ENCODE measurements at places on chromosomes 3 and 15.
A peak's percentile ranks its signal among the peaks of the same experiment; 100 is the strongest.

- no peak for DNase-seq
Observed at GRCh38 chr15:41559239-41559782, 299 bp downstream of the TYRO3 start.

- DNase-seq, result no peak
Observed at GRCh38 chr3:29083676-29084075, 197.2 kb upstream of the RBMS3 start.

GRCh38 chr3:13801361-13802204, 78.3 kb downstream of the WNT7A start:
- no peak for DNase-seq

- DNase-seq, result no peak
Observed at GRCh38 chr15:90838544-90838943, 29.8 kb upstream of the FURIN start.

GRCh38 chr15:42085236-42085605, 9.1 kb downstream of the PLA2G4D start:
- no peak for DNase-seq

- DNase-seq, result no peak
Observed at GRCh38 chr3:9087831-9088413, 124.7 kb upstream of the RAD18 start.

DNA sequence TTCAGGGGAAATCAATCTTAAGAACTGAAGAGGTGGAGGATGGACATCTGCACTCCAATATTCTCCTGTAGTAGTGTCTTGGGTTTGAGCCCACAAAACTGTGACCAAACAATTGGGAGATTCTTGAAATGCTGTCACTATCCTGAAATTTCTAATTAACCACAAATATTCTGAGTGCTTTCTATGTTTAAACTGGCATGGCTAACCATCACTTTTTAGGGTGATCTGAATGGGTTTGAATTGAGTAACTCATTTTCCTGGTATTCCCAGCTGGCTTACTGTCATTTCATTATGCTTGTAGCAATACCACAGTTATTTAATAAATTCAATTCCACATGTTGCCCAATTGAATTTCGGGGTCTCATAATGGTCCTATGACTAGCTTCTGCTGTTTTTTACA, 216.9 kb upstream of the DCBLD2 start:
- DNase-seq, result no peak

DNA sequence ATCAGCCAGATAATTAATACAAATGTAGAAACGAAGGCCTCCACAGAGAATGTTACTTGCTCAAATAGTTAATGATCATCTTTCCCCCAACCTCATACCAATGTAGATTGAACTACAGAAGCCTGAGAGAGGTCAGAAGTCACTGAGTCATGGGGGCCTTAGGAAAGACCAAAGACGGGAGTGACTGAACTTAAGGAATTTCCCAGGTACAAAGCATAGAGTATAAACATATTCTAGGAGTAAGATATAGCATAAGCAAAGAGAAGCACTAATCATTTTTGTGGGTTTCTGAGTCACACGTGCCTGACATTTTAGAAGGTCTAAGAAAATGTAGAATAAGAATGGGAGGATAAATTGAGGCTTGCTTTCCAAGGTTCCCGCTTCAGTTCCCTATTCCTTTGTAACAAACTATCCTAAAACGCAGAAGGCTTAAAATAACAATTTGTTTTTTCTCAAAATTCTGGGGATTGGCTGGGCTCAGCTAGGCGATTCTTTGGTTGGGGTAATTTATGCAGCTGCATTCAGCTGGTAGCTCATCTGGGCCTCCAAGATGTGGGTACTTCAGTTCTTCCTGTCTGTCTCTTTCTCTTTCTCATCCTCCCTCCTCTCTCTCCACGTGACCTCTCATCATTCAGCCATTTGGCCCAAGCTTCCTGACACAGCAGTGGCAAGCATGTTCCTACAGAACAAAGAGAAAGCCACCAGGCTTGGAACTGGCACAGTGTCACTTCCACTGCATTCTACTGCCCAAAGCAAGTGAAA, 422.6 kb downstream of the FOXP1 start:
- no peak for DNase-seq

DNA sequence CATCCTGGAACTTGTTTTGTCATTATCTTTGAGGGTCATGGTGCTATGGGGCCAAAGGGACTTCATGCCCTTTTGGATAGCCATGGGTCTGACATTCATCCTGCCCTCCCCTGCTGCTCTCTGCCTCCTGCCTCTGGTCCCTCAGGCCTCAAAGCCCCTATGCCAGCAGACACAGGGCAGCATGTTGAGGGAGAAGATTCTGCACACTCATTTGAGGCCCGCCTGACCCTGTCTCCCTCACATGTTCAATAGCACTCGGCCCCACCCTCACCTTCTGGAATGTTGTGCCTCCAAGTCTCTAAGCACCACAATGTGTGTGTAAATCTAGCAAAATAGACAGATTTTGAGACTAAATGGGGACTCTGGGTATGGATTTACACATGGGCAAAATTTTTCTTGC, 178.7 kb upstream of the ANKRD28 start:
- no peak for DNase-seq

- DNase-seq, result no peak
Observed at GRCh38 chr15:90306560-90306959, 41.1 kb downstream of the NGRN start.

DNA sequence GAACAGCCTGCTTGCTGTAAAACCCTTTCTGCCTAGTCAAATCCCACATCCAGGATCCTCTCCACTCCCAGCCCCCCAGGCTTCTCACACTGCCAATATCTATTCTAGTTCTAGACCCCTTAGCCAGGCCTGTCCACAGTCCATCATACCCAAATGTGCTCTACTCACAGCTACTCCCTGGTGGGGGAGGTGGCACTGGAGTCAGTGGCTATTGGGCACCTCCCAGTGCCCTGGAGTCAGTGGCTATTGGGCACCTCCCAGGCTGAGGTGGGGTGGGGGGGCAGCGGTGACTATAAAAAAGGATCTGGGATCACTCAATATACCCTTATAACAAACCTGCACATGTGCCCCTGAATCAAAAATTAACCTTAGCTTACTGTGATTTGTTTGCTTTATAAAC, 773 bp upstream of the DISP2 start:
- DNase-seq, result no peak

DNA sequence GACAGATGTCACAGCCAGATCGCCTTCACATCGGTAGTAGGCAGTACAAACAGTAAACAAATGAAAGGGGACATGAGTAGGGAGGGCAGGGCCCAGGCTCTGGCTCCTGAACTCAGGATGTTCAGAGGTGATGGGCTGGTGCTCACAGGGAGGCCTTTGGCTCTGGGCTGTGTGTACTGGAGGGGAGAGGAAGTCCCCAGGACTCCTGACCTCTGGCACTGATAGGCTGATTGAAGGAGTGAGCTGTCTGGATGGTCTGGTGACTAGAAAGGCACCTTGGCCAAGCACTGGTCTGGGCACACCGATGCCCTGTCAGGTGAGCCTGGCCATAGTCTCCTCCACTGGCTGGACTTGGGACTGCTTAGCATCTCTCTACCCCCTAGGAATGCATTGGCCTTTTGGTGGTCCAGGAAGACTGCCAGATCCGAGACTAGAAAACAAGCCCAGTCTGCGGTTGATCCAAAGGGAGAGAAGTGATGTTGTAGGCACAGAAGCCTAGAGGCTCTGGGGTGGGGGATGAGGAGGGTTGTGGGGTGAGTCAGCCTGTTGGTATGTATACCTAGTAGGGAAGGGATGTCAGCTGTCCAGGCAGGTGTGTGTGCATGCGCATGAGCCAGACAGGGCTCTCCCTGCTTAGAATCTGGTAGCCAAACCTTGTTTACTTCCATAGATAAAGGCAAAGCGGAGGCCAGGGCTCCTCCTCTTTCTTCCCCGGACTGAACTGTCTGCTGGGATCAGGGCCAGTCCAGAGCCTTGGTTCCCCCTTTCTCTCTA, 1.9 kb downstream of the SPINT1 start:
- DNase-seq, result no peak

DNA sequence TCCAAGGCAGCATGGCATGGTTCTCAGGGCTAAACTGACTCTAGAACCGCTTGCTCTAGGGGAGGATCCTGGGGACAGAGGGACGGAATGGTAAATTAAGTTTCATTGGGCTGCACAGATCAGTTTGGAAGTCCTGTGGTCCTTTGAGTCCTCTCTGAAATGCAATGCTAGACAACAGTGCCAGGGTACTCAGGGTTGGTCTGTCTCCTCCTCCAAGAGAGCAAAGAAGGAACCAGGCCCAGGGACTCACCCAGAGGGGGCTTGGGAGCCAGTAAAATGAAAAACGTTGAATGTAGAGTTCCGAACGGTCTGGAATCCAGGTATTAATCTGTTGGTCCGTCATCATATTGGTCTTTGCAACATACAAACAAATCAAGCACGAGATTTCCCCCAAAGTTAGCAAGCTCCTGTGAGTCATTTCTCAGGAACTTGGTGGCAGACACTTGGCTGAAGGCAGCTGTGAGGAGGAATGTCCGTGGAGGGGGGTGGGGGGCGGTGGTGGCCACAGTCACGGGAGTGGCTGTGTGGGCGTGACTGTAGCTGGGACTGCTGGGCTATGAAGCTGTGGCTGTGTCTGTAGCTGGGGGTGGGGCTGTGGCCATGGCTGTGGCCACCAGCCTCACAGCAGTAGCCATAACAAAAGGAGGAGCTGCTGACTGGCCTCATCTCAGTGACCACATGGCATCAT, 361.0 kb downstream of the SHQ1 start:
- peak; percentile 4 for DNase-seq

- DNase-seq, result no peak
Observed at GRCh38 chr3:9168241-9168741, 81.2 kb downstream of the SRGAP3 start.

GRCh38 chr3:43688245-43688650, 2.5 kb upstream of the ABHD5 start:
- no peak for DNase-seq

GRCh38 chr15:70244978-70245542, 147.3 kb upstream of the TLE3 start:
- DNase-seq, result no peak

DNA sequence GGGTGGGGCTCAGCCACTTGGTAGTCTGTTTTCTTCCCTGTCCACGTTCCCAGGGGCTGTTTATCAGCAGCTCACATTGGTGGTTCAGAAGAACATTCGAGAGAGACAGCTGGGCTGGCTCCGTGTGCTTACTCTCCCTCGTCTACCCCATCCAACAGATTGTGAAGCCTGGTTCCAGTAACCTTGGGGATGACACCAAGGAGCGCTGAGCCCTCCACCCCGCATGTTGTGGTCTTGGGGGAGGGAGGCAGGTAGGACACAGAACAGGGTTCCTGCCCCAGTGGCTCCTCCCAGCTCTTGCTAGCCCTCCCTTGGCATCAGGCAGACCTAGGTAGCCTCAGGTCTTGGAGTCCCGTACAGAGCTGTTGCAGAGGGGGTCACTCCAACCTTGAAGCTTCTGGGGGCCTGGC, 33.1 kb downstream of the KLF13 start:
- no peak for DNase-seq
